Type B pancreatic cell (in vitro differentiated cells): ENCODE measurements at places on chromosomes 16 and 17. TPM values are rescaled to one million over a fixed set of nuclear protein-coding genes. Genes with fewer than 3 reads are reported as not detected.

Gene HSPB9
- total RNA-seq = 0.36 TPM in 1 of 2 replicates, not detected in the other

Gene SALL1
- 8.0 and 27.0 TPM in 2 replicates for total RNA-seq

Gene NHLRC4
- total RNA-seq = 0.52 and 1.4 TPM in 2 replicates

Gene CLEC18A
- total RNA-seq = 2.6 and 5.4 TPM in 2 replicates

Gene SGSM2
- total RNA-seq = 64.1 and 74.3 TPM in 2 replicates

Gene KDM6B
- total RNA-seq = 69.1 and 85.1 TPM in 2 replicates

Gene NSF
- total RNA-seq = 44.2 and 45.2 TPM in 2 replicates

Gene KRTAP4-1
- total RNA-seq = not detected in 2 replicates

- H3K27ac ChIP-seq = no peak overlapping the region
- H3K27me3 ChIP-seq = no peaks in the 10 kb centered on the region
- H3K36me3 ChIP-seq = no peaks in the 10 kb centered on the region
- peaks cover 8% of the 10 kb centered on the region for H3K4me1 ChIP-seq
- no peak for DNase-seq
- no peak overlapping the region for H3K4me3 ChIP-seq
Observed at GRCh38 chr16:85735225-85735635, 15.7 kb downstream of the C16orf74 start.

GRCh38 chr17:73476890-73477350 lies 165.1 kb upstream of the CDC42EP4 start:
- no peak overlapping the region for H3K27ac ChIP-seq
- no peak overlapping the region for H3K4me3 ChIP-seq
- peaks cover 38% of the 10 kb centered on the region for H3K4me1 ChIP-seq

GRCh38 chr17:2013994-2014317 lies 11.2 kb downstream of the RTN4RL1 start:
- H3K27ac ChIP-seq = no peak overlapping the region
- no peak overlapping the region for H3K4me3 ChIP-seq
- H3K4me1 ChIP-seq = peaks cover 26% of the 10 kb centered on the region
- DNase-seq = no peak

- H3K27me3 ChIP-seq = peaks cover 4% of the 10 kb centered on the region
- peak overlapping the region; percentile 77 for H3K4me3 ChIP-seq
- DNase-seq = no peak
- H3K27ac ChIP-seq = peak overlapping the region; percentile 79
- no peaks in the 10 kb centered on the region for H3K36me3 ChIP-seq
- H3K4me1 ChIP-seq = peaks cover 37% of the 10 kb centered on the region
Observed at GRCh38 chr17:48293319-48294019, 136.5 kb downstream of the SKAP1 start.

DNA sequence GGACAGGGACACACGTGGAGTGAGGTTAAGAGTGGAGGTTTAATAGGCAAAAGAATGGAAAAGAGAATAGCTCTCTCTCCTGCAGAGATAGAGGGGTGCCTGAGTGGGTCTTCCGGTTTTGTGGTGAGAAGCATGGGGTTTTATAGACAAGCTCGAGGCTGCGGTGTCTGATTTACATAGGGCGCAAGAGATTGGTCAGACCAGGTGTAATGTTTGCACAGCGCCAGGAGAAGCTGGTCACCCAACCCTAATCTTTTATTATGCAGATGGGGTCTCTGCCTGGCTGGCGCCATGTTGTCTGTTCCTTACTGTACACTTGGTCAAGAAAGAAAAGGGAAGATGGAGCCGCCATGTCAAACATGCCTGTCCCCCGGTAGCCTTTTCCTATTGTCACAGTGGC lies 44.5 kb upstream of the MLYCD start:
- no peak overlapping the region for H3K4me3 ChIP-seq
- peaks cover 4% of the 10 kb centered on the region for H3K4me1 ChIP-seq
- DNase-seq = no peak
- H3K36me3 ChIP-seq = no peaks in the 10 kb centered on the region

GRCh38 chr17:31294820-31295488 lies 2.1 kb downstream of the OMG start:
- no peak overlapping the region for H3K4me3 ChIP-seq
- no peaks in the 10 kb centered on the region for H3K4me1 ChIP-seq
- H3K27ac ChIP-seq = no peak overlapping the region
- H3K27me3 ChIP-seq = no peaks in the 10 kb centered on the region

- no peaks in the 10 kb centered on the region for H3K36me3 ChIP-seq
- H3K27ac ChIP-seq = no peak overlapping the region
- H3K4me3 ChIP-seq = peak overlapping the region; percentile 22
- H3K27me3 ChIP-seq = no peaks in the 10 kb centered on the region
Observed at GRCh38 chr17:76367642-76368041, 13.9 kb upstream of the PRPSAP1 start.

GRCh38 chr17:81993729-81994592 lies 16.5 kb downstream of the ASPSCR1 start:
- H3K27ac ChIP-seq = no peak overlapping the region
- peaks cover 10% of the 10 kb centered on the region for H3K36me3 ChIP-seq
- peaks cover 15% of the 10 kb centered on the region for H3K4me1 ChIP-seq
- DNase-seq = no peak
- H3K4me3 ChIP-seq = no peak overlapping the region

DNA sequence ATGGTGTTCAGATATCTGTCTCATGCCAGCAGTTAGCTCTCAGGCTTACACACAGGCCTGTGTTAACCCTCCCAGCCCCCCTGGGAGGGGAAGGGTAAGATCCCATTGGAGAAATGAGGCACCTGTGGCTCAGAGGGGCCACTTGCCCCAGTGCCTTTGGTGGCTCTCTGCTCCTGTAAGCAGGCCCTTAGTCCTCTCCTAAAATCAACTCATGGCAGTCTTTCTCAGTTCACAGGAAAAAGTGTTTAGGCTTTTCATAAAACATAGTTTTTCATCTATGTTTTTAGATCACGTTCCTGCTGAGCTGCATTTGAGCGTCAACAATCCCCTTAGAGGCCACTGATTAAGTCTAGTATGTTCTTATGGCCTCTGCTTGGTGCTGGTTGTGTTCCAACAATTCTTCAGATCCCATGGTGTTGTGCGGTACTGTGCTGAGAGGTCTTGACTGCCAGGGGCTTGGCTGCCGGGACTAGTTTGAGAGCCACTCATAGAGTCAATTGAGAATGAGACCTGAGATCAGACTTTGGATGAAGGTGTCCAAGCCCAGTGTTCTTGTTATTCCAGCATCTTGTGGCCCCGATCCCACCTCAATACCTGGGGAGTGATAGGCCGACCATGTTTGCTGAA lies 10.6 kb downstream of the TAOK2 start:
- H3K4me1 ChIP-seq = no peaks in the 10 kb centered on the region
- H3K4me3 ChIP-seq = no peak overlapping the region
- DNase-seq = no peak
- no peaks in the 10 kb centered on the region for H3K27me3 ChIP-seq

DNA sequence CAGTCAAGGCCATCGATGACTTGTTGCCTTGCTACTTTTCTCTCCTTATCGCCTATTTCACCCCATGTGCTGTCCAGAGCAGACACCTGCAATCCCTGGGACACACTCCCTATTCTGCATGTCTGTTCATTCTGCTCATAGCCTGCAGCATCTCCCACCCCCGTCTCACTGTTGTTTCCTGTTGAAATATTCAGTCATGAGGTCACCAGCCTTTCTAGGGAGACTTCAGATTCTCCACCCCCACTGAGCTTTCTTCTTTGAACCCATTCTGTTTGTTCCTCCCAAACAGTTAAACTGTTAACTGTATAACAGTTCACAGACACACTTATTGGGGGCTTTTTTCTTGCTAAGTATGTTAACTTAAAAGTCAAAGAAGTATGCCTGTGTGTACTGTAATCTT lies 94.4 kb downstream of the AATF start:
- H3K27ac ChIP-seq = no peak overlapping the region
- peaks cover 41% of the 10 kb centered on the region for H3K4me1 ChIP-seq
- no peaks in the 10 kb centered on the region for H3K27me3 ChIP-seq
- peak overlapping the region; percentile 35 for H3K4me3 ChIP-seq
- peaks cover 9% of the 10 kb centered on the region for H3K36me3 ChIP-seq

- no peak for DNase-seq
- no peaks in the 10 kb centered on the region for H3K27me3 ChIP-seq
- no peak overlapping the region for H3K4me3 ChIP-seq
- peaks cover 8% of the 10 kb centered on the region for H3K4me1 ChIP-seq
- H3K36me3 ChIP-seq = no peaks in the 10 kb centered on the region
- H3K27ac ChIP-seq = peak overlapping the region; percentile 32
Observed at GRCh38 chr17:41483991-41484826, 3.3 kb upstream of the KRT35 start.

DNA sequence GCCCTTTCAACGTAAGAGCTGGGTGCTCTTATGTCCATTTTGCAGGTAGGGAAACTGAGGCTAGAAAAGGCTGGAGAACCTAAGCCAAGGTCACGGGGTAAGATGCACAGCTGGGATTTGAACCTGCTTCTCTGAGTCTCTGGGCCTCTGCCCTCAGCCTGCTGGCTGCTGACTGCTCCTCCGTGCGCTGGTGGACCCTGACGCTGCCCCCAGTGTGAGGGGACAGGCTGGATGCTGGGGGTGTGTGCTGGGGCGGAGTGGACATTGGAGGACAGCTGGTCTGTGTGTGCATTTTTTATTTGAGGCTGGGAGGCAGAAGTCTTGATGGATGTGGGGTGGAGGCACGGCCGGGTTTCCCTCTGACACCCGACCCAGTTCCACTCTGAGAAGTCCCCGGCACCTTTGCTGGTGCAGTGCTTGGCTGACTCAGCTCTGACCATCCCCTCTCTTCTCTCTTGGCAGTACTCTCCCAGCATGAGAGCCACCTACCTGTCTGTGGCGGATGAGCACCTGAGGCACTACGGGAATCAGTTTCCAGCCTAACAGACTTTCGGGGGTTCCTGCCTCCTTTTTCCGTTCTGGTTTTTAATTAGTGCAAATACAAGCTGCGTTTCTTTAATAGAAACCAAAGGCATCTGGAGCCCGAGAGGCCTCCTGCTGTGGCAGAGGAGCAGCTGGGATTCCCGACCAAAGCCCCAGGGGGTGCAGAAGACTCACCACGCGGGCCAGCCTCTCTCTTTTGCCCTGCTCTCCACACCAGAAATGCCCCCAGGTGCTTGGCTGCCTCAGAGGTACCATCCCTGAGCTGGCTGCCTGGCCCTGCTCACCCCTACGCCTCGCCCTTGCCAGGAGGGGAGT lies 14.1 kb upstream of the DNAI2 start:
- no peak overlapping the region for H3K4me3 ChIP-seq
- no peak for DNase-seq
- H3K27me3 ChIP-seq = peaks cover 20% of the 10 kb centered on the region
- H3K4me1 ChIP-seq = peaks cover 10% of the 10 kb centered on the region

- no peak for DNase-seq
- H3K4me3 ChIP-seq = no peak overlapping the region
- peaks cover 2% of the 10 kb centered on the region for H3K36me3 ChIP-seq
- no peak overlapping the region for H3K27ac ChIP-seq
- peaks cover 19% of the 10 kb centered on the region for H3K4me1 ChIP-seq
Observed at GRCh38 chr16:69526831-69527655, 38.7 kb upstream of the NFAT5 start.

DNA sequence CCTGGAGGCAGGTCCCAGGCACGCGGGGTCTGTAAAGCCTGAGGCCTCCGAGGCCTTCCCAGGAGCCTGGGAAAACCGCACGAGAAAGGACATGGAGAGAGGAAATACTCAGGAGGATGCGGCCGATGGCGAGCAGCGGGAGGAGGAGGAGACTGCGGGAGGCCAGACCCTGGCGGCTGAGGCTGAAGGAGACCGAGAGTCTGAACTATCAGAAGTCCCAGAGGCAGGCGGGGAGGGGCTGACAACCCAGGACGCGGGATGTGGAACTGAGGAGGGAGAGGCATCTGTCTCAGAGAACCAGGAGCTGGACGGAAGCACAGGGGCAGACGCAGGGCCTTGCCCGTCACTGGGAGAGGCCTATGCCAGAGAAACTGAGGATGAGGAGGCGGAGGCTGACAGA lies 2.4 kb downstream of the APOBR start:
- no peaks in the 10 kb centered on the region for H3K36me3 ChIP-seq
- peaks cover 2% of the 10 kb centered on the region for H3K4me1 ChIP-seq
- peaks cover 3% of the 10 kb centered on the region for H3K27me3 ChIP-seq
- H3K27ac ChIP-seq = no peak overlapping the region
- no peak for DNase-seq

DNA sequence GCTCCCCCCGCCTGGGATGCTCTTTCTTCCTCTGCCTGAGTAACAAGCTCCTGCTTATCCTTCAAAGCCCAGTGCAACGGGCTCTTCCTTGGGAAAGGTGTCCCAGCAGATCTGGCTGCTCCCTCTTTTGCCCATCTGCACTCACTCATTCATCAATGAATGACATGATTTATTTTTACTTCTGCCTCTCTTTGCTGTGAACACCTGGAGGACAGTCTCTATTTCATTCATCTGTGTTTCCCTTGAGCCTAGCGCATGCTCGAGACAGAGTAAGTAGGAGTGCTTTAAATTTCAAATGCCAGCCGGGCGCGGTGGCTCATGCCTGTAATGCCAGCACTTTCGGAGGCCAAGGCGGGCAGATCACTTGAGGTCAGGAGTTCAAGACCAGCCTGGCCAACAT lies 22.0 kb upstream of the GINS2 start:
- H3K36me3 ChIP-seq = no peaks in the 10 kb centered on the region
- no peak overlapping the region for H3K27ac ChIP-seq
- peaks cover 30% of the 10 kb centered on the region for H3K27me3 ChIP-seq
- H3K4me3 ChIP-seq = peak overlapping the region; percentile 16

- peaks cover 42% of the 10 kb centered on the region for H3K4me1 ChIP-seq
- H3K27me3 ChIP-seq = no peaks in the 10 kb centered on the region
- peaks cover 7% of the 10 kb centered on the region for H3K36me3 ChIP-seq
Observed at GRCh38 chr17:45046537-45047125, 4.8 kb downstream of the DCAKD start.

GRCh38 chr16:66476328-66477027 lies 49.4 kb downstream of the BEAN1 start:
- DNase-seq = peak; percentile 52
- no peaks in the 10 kb centered on the region for H3K36me3 ChIP-seq
- H3K4me1 ChIP-seq = peaks cover 18% of the 10 kb centered on the region
- peak overlapping the region; percentile 71 for H3K27ac ChIP-seq
- H3K27me3 ChIP-seq = peaks cover 9% of the 10 kb centered on the region

- H3K4me1 ChIP-seq = peaks cover 19% of the 10 kb centered on the region
- no peak overlapping the region for H3K27ac ChIP-seq
- DNase-seq = no peak
- H3K27me3 ChIP-seq = no peaks in the 10 kb centered on the region
Observed at GRCh38 chr16:19127674-19128131, 13.9 kb downstream of the ITPRIPL2 start.

GRCh38 chr16:66924527-66925321 lies 611 bp downstream of the RRAD start:
- no peak overlapping the region for H3K4me3 ChIP-seq
- H3K36me3 ChIP-seq = peaks cover 3% of the 10 kb centered on the region
- H3K27ac ChIP-seq = no peak overlapping the region
- H3K4me1 ChIP-seq = no peaks in the 10 kb centered on the region
- DNase-seq = no peak

GRCh38 chr17:62892870-62893338 lies 73.1 kb upstream of the TANC2 start:
- peak overlapping the region; percentile 96 for H3K27ac ChIP-seq
- peaks cover 22% of the 10 kb centered on the region for H3K4me1 ChIP-seq
- peak overlapping the region; percentile 34 for H3K4me3 ChIP-seq

- peaks cover 16% of the 10 kb centered on the region for H3K36me3 ChIP-seq
- H3K27me3 ChIP-seq = no peaks in the 10 kb centered on the region
- H3K4me1 ChIP-seq = no peaks in the 10 kb centered on the region
- H3K4me3 ChIP-seq = no peak overlapping the region
- no peak overlapping the region for H3K27ac ChIP-seq
- DNase-seq = no peak
Observed at GRCh38 chr17:30414486-30414885, 35.8 kb downstream of the CPD start.
